ENCODE measurements at places on chromosomes 16 and 17.

- no peak for DNase-seq
These were observed 19.6 kb downstream of the SBK1 start for GRCh38 chr16:28311913-28312312.

DNA sequence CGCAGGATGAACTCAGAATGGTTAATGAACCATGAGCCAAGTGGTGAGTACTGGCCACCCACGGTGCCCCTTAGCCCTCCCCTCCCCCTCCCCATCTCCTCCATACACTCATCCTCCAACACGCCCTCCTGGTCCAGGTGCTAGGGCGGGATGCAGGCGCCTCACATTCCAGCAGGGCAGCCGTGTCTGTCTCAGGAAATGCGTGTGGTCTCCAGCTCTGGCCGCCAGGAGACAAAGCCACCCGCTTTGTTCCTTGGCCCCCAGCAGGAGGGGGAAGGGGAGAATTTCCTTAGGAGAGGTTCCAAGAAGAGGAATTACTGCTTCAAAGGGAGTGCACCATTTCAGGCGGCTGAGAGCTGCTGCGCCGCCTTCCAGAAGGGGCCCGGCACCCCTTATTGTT, 29.7 kb upstream of the RMI2 start:
- DNase-seq = no peak

GRCh38 chr17:77204536-77204935, 63.8 kb downstream of the SEC14L1 start:
- DNase-seq = no peak

DNA sequence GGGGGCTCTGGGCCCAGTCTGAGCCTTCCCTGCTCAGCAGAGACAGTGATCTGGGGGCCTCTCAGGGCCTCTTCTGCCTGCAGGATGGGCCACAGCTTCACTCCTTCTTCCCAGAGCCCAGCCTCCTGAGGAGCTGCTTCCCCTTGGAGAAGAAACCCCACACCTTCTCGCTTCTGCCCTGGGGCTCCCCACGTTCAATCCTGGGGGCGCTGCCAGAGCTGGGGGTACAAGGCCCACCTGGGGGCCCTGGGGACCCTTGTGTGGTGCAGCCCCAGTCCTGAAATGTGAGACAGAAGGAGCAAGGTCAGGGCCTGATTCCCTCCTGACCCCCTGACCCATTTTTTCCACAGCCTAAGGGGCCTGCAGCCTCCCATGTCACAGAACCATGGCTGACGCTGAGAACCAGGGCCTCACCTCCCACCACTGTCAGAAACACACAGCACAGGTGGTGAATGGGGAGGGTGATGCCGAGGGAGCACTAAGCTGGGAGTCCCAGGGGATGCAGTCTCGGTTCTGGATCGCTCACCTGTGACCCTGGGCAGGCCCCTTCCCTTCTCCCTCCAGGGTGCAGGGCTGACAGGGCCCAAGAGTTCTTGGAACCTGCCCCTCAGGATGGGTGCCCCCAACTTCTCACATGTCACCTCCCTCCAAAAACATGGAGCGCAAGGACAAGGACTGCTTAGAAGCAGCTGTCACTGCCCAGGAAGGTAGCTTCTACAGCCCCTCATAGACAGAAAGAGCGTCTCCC, 21.6 kb upstream of the MPO start:
- DNase-seq = no peak

DNA sequence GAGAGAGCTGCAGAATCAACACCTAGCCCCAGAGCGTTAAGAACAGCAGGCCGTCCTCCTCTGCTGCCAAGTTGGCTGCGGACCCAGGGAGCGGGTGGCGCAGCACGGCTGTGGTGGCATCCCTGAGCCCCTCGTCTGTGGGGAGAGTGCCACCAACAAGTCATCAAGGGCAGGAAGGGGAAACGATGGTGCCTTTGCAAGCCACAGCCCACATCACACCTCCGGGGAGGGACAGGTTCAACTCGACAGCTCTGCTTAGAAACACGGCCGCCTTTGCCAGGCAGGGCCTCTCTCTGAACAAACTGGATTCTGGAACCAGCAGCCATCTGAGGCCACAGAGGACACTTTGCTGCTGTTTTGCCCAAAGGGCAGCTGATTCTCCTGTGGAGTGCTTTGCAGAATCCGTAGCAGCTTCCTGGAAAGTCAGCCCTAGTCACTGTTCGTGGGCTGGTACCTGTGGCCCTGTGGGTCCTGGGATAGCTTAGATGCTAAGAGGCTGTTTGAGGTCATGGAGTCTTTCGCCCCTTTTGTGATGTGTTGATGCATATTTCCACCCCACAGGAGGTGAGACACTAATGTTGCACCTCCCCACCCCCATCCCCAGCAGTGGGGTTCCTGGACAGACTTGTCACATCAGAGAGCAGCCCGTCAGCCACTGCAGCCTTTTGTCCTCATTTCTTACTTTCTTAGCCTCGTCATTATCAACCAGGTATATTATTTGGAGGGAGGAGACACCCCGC, 270.6 kb downstream of the CPPED1 start:
- no peak for DNase-seq

- DNase-seq = no peak
These were observed 1.1 kb upstream of the WBP2 start for GRCh38 chr17:75856062-75856756.

DNA sequence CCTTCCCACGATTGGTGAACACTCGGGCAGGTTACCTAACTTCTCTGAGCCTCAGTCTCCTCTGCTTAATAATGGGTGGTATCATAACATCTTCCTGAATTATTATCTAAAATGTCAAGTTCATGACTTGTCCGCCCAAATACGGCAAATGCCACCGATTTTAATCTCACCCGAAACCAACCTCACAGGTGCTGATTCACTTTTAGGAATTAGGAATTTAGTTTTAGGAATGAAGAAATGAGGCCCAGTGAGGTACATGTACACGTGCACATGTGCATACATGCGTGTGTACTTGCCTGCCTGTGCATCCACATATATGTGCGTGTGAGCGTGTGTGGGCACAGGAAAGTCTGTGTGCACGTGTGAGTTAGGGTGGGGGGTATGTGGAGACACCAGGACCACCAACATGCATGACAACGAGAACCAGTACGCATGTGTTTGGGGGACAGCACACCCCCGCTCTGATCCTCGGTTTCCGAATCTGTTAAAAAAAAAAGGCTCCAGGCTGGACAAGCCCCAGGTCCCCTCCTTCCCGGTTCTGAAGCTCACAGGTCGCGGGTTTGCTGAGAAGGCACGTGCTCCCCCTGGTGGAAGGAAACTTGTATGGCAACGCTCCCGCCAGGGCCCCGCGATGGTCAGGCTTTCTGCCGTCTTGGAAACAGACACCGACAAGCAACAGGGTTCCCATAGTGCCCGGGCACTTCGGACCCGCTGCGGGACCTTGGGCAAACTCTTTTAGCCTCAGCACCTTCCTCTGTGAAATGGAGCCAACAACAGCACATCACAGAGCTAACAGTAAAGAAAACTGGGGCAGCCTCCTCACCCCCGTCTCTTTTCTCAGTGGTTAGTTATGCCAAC, 219.2 kb downstream of the RBFOX3 start:
- peak; percentile 27 for DNase-seq

GRCh38 chr17:4998027-4998731, 429 bp downstream of the KIF1C start:
- DNase-seq = no peak

GRCh38 chr17:8283356-8283755, 5.1 kb upstream of the RANGRF start:
- no peak for DNase-seq

GRCh38 chr17:41547378-41547841, 19.3 kb upstream of the KRT19 start:
- no peak for DNase-seq

- no peak for DNase-seq
These were observed 284.5 kb downstream of the MAF start for GRCh38 chr16:79316004-79316458.

DNA sequence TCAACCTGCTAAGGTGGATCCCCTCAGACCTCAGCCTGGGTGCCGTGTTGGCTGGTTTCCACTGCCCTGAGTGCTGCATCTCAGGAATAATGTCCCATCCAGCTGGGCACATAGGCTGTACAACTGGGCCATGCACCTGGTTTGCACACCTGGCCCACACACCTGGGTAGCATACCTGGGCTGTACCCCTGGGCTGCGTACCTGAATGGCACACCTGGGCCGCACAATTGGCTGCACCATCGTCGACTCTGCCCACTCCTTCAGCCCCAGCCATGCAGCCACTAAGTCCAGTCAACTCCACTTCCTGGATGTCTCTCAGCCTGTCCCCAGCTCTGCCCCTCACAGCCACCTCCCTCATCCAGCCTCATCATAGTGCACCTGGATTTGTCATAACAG, 7.9 kb downstream of the SLC5A10 start:
- DNase-seq = no peak

GRCh38 chr17:9240659-9241370, 219.5 kb downstream of the NTN1 start:
- no peak for DNase-seq

- DNase-seq = no peak
These were observed 172.0 kb upstream of the RPL38 start for GRCh38 chr17:74031316-74032090.

DNA sequence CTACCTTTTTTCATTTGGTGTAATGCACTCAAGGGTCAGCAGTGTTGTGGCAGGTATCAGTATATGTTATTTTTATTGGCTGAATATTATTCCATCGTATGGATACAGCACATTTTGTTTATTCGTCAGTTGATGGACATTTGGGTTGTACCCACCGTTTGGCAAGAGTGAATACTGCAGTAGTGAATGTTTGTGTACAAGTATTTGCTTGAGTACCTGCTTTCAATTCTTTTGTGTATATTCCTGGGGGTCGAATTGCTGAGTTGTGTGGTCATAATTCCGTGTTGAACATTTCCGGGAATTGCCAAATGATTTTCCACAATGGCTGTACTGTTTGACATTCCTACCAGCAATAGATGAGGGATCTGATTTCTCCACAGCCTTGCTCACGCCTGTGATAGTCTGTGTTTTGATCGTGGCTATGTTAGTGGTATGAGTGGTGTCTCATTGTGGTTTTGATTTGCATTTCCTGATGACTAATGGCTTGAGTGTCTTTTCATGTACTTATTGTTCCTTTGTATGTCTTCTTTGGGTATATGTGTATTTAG, 108.4 kb downstream of the OR1D5 start:
- no peak for DNase-seq

DNA sequence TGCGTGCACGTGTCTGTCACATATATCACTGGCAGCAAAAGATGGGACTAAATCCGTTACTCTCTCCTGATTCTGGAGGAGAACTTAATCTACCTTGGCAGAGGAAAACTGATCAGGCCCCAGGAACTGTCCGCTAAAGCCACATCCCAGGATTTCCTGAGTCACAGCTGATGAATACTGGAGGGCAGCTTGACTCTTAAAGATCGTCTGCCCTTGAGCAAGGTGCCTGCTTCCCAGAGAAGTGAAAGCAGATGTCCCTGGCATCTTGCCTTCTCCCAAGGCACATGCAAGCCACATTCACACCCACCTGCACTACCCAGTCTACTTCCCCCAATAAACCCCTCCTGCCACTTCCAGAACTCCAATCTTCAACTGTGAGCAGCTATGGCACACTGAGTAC, 99.8 kb downstream of the CPPED1 start:
- DNase-seq = no peak

- no peak for DNase-seq
These were observed 217.6 kb upstream of the CA10 start for GRCh38 chr17:52376137-52376536.

- no peak for DNase-seq
These were observed 1.4 kb downstream of the TEN1 start for GRCh38 chr17:75980188-75981018.

- no peak for DNase-seq
These were observed 64.3 kb upstream of the RCVRN start for GRCh38 chr17:9969301-9969935.

- no peak for DNase-seq
These were observed 251.4 kb downstream of the FTO start for GRCh38 chr16:53955221-53955875.

GRCh38 chr16:15988268-15989013, 39.0 kb downstream of the ABCC1 start:
- DNase-seq = no peak

DNA sequence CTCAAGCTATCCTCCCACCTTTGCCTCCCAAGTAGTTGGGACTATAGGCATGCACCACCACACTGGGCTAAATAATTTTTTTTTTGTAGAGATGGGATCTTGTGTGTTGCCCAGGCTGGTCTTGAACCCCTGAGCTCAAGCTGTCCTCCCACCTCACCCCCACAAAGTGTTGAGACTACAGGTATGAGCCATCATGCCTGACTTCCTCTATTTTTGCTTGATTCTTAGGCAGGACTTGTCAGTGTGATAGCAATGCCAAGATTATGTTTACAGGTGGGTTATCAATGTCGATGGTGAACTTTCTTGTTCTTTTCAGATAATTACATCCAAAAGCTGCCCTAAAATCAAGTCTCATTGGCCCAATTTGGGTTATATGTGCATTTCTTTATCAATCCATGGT, 96.9 kb downstream of the HS3ST4 start:
- no peak for DNase-seq

DNA sequence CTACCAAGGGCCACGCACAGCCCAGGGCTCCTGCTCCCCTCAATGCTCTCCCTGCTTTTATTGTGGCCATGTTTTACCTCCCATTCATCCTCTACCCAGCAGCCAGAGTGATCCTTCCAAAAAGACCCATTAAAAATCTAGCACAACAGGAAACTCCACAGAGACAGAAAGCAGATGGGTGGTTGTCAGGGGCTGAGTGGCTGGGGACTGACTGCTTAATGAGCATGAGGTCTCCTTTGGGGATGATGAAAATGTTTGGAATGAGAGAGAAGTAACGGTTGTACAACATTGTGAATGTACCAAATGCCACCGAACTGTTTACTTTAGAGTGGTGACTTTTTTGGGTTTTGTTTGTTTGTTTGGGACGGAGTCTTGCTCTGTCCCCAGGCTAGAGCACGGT, 107.4 kb downstream of the GAS7 start:
- no peak for DNase-seq

- DNase-seq = no peak
These were observed 24.4 kb upstream of the EFCAB13 start for GRCh38 chr17:47299239-47299910.

DNA sequence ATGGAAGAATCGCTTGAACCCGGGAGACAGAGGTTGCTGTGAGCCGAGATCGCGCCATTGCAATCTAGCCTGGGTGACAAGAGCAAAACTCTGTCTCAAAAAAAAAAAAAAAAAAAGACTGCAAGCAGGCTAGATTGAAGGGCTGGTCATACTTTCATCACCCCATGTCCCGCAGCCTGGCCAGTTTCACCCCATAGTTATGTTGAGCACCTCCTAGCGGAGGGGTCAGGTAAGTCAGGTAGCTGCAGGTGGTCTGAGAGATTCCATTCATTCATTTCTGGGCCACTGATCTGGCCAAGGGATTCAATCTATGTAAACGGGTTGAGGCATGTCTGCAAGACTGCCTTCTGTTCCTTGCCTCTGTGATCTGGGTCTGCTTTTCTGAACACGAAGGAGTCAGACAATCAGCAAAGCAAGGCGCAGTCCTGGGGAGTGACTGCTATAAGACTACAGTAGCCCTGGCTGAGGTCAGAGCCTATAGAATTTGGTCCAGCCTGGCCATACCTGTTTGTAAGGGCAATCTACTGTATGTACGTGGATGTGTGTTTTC, 23.6 kb upstream of the BPTF start:
- no peak for DNase-seq

GRCh38 chr17:56290802-56291118, 137.5 kb downstream of the ANKFN1 start:
- no peak for DNase-seq
